Amniotic epithelial cell (primary cell): ENCODE measurements at places on chromosomes 5 and 9.

DNA sequence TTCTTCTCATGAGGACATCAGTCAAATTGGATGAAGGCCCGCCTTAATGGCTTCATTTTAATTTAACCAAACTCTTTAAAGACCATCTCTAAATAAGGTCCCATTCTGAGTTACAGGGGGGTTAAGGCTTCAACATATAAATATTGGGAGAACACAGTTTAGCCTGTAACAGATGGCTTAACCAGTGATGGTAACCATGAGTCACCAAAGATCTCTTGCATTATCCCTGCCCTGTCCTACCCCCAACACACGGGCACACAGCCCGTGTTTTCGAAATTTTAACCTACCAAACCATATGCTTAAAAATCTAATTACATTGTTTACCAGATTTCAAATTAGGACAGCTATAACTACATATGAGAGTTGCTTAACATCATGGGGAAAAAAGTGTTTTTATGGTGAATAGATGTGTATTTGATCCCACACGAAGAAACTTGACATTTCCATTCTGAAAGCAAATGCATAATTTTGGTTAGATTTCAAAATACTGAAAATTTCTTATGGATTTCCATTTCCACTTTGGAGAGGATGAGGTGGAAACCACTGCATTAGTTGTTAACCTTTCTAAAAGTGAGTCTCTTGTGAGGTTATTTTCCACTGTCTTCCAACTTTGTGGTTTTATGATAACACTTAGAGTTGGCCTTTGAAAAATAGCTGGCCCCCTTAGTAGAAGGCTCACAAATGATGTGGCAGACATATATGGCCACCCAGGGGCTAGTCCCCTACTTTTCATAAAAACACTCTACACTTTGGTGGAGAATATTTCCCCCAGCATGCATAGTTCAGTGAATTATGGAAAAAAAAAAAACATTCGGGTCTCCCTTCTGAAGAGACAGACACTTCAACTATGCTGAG, 849.3 kb downstream of the TLE1 start:
- no peak for DNase-seq

- DNase-seq: no peak
Measured at GRCh38 chr9:79559495-79560181, 12.1 kb upstream of the TLE4 start.

GRCh38 chr5:130555429-130555828, 609.6 kb downstream of the HINT1 start:
- DNase-seq: no peak

DNA sequence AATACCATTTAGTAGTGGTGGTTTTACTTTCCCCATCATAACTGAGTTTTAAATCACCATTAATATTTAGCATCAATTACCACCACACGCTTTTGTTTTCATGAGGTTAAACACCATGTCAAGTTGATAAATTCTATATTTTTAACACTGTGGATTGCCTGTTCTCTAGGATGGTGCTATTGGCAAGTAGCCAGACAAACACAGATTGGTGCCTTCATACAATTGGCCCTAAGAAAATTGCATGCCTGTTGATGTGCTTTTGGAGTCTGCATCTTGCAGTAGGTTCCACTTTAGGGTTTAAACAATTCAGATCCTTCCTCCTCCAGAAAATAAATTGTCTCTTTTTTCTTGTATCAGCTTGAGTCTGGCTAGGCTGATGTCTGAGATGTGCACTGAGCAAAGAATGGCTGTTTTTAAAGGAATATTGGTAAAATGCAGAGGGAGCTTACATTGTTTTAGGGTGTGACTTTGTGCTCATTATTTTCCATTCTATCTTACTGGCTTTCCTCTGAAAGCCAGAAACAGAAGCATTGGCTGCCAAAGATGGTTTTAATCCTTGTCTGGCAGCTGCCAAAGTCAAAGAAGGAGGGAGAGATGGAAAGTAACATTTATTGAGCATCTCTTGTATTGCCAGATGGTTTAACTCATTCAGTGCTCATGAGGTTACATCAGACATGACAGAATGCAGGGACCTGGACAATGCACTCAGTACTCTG, 19.6 kb upstream of the MAN2A1 start:
- no peak for DNase-seq

- DNase-seq: peak; percentile 67
Measured at GRCh38 chr9:68999393-69000105, 14.4 kb downstream of the PRKACG start.

GRCh38 chr5:51908215-51908614, 525.0 kb downstream of the ISL1 start:
- no peak for DNase-seq

DNA sequence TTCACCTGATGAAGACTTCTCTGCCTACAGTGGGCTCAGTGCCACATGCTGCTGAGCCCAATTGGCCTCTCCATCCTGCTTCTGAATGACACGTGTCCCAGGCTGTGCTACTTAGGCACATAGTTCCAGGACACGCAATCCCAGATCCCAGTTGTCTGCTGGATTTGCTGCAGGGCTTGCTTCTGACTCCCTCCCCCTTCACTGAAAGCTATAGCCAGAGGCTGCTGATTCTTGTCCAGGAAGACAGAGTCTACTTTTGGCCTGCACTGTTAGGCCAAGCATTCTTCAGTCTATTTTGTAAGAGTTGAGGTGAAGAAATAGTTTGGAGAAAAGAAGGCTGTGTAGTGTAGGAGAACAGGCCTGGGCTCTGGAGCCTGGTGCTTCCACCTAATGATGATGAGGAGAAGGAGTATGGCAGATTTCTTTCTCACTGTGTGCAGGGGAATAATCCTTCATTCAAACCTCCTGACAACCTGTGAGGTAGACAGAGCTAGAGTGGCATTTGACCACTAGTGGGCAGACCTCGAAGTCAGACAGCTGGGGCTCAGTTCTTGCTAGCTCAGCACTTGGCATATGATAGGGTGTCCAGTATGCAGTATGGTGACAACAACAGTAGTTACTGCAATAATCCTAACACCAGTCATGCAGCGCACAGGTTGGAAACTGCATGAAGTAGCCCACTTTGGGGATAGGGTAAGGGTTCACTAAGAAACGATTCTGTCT, 19.5 kb upstream of the ASPN start:
- DNase-seq: peak; percentile 70

DNA sequence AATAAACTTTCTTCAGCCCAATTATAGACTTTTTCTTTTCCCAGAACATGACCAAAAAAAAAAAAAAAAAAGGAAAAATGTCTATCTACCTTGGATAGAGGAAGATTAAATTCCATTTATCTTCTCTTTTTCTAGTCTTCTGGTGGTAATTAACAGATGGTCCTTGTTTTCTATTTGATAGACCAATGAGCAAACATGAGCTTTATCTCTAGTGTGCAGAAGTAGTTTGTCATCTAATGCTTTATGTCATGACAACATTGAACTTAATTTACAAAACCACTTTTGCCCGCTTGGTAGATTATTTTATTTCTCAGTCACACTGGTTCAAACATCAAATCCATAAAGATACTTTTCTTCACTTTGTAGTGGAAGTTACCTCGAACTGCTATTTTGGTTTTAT, 69.5 kb upstream of the ELL2 start:
- no peak for DNase-seq

DNA sequence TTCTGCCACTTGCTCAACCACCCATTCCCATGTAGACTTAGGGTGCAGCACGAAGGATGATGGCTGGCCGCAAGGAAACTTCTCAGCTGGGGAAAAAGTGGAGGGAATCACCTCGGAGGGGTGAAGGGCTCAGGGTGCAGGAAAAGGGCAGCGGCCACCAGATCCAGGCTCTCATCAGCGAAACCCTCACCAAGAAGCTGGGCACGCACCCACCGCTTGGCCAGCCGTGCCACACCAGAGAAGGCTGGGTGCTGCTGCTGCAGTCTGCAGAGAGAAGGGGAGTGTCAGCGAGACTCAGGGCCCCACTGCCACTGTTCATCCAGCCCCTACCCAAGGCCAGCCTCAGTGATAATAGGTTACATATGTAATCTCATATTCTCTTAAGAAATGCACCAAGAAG, 8.6 kb downstream of the NOL6 start:
- DNase-seq: no peak

- DNase-seq: peak; percentile 57
Measured at GRCh38 chr5:176965633-176966032, 40.9 kb downstream of the UIMC1 start.

GRCh38 chr5:179382486-179382885, 37.2 kb upstream of the ADAMTS2 start:
- DNase-seq: no peak

DNA sequence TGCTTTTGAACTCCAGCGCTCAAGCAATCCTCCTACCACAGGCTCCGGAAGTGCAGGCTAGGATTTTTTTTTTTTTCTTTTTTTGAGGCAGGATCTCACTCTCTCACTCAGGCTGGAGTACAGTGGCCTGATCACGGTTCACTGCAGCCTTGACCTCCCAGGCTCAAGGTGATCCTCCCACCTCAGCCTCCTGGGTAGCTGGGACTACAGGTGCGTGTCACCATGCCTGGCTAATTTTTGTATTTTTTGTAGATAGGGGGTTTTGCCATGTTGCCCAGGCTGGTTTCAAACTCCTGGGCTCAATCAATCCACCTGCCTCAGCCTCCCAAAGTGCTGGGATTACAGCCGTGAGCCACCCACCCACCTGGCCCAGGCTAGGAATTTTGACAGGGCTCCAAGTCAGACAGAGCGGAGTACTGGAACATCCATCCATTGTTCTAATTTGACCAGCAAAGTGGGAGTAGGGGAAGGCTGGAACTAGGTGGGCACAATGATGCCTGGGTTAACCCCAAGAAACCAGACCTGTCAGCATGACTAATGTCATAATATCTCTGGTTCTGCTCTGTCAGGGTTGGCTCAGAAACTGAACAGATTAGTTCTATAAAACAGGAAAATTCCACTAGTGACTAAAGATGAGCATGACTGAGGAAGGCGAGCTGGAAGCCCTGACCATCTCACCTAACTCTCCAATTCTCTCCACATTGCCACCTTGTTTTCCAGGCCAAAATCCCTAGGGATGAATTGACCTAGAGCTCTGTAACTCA, 9.2 kb downstream of the ZBTB5 start:
- no peak for DNase-seq

- DNase-seq: no peak
Measured at GRCh38 chr5:56757077-56757476, 58.3 kb upstream of the MAP3K1 start.

GRCh38 chr9:90698871-90699440, 56.3 kb upstream of the DIRAS2 start:
- no peak for DNase-seq

DNA sequence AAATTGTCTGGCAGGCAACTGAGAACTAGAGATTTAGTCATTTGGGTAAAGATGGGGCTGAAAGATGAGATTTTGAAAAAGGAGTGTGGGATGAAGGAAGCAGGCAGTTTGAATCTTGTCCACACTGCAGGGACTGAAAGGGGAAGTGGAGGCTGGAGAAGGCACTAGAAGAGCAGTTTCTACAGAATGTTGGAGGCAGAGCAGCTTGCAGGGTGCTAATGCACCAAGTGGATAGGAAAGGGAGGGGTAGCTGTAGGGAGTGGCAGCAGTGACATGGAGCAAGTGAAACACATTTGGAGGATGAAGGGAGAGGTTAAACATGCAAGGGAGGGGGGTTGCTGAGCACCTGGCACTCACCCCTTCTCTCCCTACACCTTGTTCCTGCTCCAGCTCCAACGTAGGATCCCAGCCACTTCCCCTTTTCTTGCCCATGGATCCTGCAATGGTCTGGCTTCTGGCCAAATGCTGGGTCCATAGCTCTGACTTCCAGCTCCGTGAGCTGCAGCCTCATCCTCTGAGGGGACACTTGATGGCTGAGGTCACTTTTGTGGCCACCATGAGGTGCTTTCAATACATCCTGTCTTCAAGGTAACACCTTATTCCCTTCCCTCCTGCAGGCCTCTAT, 30.0 kb upstream of the FGD3 start:
- no peak for DNase-seq

GRCh38 chr9:87290241-87291052, 207.2 kb upstream of the DAPK1 start:
- peak; percentile 98 for DNase-seq

DNA sequence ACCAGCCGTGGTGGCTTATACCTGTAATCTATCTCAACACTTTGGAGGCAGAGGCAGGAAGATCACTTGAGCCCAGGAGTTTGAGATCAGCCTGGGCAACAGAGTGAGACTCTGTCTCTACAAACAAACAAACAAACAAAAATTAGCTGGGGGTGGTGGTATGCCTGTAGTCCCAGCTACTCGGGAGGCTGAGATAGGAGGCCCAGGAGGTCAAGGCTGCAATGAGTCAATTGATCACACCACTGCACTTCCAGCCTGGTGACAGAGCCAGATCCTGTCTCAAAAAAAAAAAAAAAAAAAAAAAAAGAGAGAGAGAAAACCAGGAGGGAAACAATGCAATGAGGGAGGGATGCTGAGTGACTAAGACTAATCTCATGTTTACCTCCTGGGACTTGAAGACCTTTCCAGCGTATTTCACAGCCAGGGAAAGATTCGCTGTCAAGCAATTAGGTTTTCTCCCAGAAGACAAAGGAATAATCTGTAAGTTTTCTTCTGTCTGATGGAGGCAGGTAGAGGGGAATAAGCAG, 51.1 kb upstream of the MIER3 start:
- DNase-seq: no peak

DNA sequence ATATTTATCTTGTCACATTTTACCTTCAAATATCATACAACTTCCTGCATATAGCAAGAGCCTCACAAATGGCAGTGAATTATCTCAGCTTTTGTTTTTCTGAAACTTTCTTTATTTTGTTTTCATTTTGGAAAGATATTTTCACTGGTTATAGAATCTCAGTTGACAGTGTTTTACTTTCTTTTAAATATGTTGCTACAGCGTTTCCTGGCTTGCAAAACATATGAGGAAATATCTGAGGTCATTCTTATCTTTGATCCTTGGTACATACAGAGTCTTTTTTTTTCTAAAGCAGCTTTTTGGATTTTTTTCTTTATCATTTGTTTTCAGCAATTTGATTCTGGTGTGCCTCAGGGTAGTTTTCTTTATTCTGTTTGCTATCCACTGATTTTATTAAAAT, 77.6 kb upstream of the CEP78 start:
- DNase-seq: peak; percentile 75

- no peak for DNase-seq
Measured at GRCh38 chr5:89397096-89397495, 514.1 kb upstream of the MEF2C start.

GRCh38 chr5:173271419-173271818, 36.4 kb upstream of the NKX2-5 start:
- no peak for DNase-seq

DNA sequence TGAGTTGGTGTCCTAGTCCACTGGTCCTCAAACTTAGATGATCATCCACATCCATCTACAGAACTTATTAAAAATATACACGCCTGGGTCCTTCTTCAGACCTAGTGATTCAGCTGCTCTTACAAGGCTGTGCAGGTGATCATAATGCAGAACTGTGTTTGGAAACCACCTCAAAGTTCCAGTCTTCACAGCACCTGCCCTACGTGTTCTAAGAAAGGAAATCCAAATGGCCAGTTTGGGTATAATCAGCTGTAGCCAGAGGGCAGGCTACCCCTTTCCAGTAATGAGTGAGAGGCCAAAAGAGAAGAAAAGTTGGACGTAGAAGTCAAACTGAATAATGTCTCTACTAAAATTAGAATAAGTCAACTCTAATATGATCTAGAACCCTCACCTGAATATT, 15.4 kb downstream of the REEP5 start:
- DNase-seq: no peak
